Neuronal stem cell (in vitro differentiated cells): ENCODE measurements at places on chromosomes 7 and 10.

GRCh38 chr7:82393076-82393839, 50.3 kb downstream of the CACNA2D1 start:
- H3K36me3 ChIP-seq, result no peaks in the 10 kb centered on the region
- H3K4me1 ChIP-seq, result no peaks in the 10 kb centered on the region
- no peak overlapping the region for H3K27ac ChIP-seq
- no peak overlapping the region for H3K4me3 ChIP-seq
- H3K27me3 ChIP-seq, result no peaks in the 10 kb centered on the region

- no peak for DNase-seq
- H3K4me3 ChIP-seq, result no peak overlapping the region
- no peaks in the 10 kb centered on the region for H3K4me1 ChIP-seq
- H3K27me3 ChIP-seq, result no peaks in the 10 kb centered on the region
- H3K36me3 ChIP-seq, result no peaks in the 10 kb centered on the region
Observed at GRCh38 chr10:50387007-50387731, 135.9 kb upstream of the ASAH2 start.

DNA sequence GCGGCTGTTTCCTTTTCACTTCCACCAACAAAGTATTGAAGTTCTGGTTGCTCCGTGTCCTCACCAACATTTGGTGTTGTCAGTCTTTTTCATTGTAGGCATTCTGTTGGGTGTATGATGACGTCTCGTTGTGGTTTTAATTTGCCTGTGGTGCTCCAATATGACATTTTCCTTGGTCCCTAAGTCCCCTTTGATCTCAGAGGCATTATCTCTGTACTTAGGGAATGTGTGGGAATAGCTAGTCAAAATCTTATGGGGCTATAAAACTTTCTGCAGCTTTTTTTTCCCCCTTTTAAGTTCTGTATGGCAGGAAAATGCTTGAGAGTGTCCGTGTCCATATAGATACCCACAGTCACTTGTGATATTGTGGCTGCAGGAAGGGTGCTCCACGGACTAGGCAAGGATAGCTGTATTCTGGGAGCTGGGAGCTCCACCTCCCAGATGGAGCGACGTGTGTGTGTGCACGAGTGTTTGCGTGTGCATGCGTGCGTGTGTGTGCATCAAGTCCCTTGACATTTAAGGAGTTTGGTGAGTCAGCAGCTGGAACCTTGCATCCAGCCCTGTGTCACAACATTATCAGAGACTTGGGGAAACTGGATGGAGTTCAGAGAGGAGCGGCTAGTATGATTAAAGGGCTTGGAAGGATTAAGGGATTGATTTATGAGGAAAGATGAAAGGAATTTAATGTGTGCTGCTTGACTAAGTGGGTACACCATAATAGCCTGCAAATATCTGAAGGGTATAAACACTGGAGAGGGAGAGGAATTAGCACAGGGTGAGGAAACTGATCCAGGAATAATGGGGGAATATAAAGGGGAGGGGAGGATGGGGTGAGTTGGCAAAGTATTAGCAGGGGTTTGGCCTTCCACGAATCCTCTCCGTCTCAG, 66.8 kb downstream of the LRMDA start:
- no peaks in the 10 kb centered on the region for H3K36me3 ChIP-seq
- H3K27ac ChIP-seq, result no peak overlapping the region
- DNase-seq, result no peak
- H3K4me3 ChIP-seq, result no peak overlapping the region
- no peaks in the 10 kb centered on the region for H3K27me3 ChIP-seq
- no peaks in the 10 kb centered on the region for H3K4me1 ChIP-seq

DNA sequence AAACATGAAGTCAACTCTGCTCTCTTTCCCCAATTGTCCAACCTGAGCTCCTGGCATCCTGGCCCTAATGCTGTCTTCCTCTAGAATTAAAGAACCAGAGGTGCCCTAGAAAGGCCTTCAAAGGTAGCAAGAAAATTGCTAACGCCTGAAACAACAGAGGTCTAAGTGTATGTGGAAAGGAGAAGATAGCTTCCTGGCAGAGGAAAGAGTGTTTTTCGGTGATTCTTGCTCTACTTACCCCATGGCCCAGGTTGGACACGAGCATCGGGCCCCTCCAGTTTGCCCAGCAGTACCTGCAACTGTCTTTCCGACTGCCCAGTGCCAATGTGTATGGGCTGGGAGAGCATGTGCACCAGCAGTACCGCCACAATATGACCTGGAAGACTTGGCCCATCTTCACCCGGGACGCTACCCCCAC, 22.2 kb downstream of the MGAM2 start:
- H3K36me3 ChIP-seq, result no peaks in the 10 kb centered on the region
- H3K27me3 ChIP-seq, result no peaks in the 10 kb centered on the region
- no peaks in the 10 kb centered on the region for H3K4me1 ChIP-seq
- H3K27ac ChIP-seq, result no peak overlapping the region
- no peak for DNase-seq

- H3K36me3 ChIP-seq, result peaks cover 77% of the 10 kb centered on the region
- no peaks in the 10 kb centered on the region for H3K27me3 ChIP-seq
- H3K4me1 ChIP-seq, result peaks cover 23% of the 10 kb centered on the region
- DNase-seq, result peak; percentile 88
- peak overlapping the region; percentile 65 for H3K27ac ChIP-seq
Observed at GRCh38 chr7:1693991-1694524, 24.0 kb downstream of the ELFN1 start.

- H3K4me3 ChIP-seq, result no peak overlapping the region
- H3K36me3 ChIP-seq, result no peaks in the 10 kb centered on the region
- no peak for DNase-seq
- H3K4me1 ChIP-seq, result peaks cover 18% of the 10 kb centered on the region
- H3K27me3 ChIP-seq, result no peaks in the 10 kb centered on the region
Observed at GRCh38 chr7:4147926-4148620, 534.0 kb upstream of the FOXK1 start.

GRCh38 chr7:140003913-140004382, 58.8 kb downstream of the PARP12 start:
- no peaks in the 10 kb centered on the region for H3K4me1 ChIP-seq
- H3K4me3 ChIP-seq, result no peak overlapping the region
- H3K36me3 ChIP-seq, result no peaks in the 10 kb centered on the region
- DNase-seq, result peak; percentile 40
- no peak overlapping the region for H3K27ac ChIP-seq
- H3K27me3 ChIP-seq, result no peaks in the 10 kb centered on the region

GRCh38 chr10:31399171-31399570, 80.2 kb downstream of the ZEB1 start:
- H3K27me3 ChIP-seq, result no peaks in the 10 kb centered on the region
- H3K36me3 ChIP-seq, result no peaks in the 10 kb centered on the region
- no peak overlapping the region for H3K4me3 ChIP-seq
- DNase-seq, result no peak
- no peaks in the 10 kb centered on the region for H3K4me1 ChIP-seq

DNA sequence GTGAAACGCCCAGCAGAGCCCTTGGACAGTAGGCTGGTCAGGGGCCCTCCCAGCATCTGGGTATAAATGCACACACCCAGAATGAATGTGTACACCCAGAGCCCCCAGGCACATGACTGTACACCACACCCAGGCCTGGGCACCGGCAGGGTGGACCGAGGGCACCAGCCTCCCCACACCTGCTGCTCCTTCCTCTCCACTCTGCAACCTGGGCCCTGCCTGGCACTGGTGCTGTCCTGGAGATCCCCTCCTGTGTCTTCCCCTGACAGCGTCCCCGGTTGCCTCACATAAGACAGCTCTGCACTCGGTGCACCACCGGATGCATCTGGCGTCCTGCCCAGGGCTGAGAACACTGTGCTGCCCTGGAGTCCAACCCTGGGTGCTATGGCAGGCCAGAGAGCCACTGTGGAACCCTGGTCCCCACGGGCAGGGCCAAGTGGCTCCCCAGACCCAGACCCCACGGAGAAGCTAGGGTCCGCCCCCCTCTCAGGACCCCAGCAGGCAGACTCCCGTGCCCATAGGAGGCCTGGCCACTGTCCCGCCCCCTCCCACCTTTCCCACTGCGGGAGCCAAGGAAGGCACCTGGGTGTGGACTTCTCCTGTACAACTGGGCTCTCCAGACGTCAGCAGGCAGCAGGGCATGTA, 6.6 kb downstream of the RASGEF1A start:
- peaks cover 6% of the 10 kb centered on the region for H3K27me3 ChIP-seq
- H3K36me3 ChIP-seq, result no peaks in the 10 kb centered on the region
- peaks cover 3% of the 10 kb centered on the region for H3K4me1 ChIP-seq
- H3K4me3 ChIP-seq, result no peak overlapping the region
- no peak overlapping the region for H3K27ac ChIP-seq

DNA sequence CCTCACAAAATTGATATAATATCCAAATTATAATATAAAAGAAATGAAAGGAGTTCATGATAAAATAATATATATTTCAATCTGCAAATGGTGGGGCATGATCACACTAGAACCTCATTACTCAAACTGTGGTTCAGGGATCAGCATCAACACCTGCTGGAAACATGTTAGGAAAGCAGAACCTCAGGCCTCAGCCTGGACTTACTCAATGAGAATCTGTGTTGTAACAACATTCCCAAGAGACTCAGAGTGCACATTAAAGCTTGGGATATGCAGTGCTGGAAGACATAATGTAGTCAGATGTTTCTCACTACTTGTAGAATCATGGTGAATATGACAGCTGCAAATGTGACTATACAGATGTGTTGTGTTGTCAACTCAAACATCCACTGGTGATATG, 81.7 kb upstream of the ITPRID1 start:
- no peak overlapping the region for H3K4me3 ChIP-seq
- H3K27me3 ChIP-seq, result no peaks in the 10 kb centered on the region
- H3K36me3 ChIP-seq, result no peaks in the 10 kb centered on the region
- no peaks in the 10 kb centered on the region for H3K4me1 ChIP-seq
- no peak overlapping the region for H3K27ac ChIP-seq

GRCh38 chr7:16431646-16432424, 10.5 kb upstream of the CRPPA start:
- no peaks in the 10 kb centered on the region for H3K27me3 ChIP-seq
- H3K27ac ChIP-seq, result no peak overlapping the region
- H3K36me3 ChIP-seq, result no peaks in the 10 kb centered on the region
- peaks cover 5% of the 10 kb centered on the region for H3K4me1 ChIP-seq
- no peak for DNase-seq

- no peaks in the 10 kb centered on the region for H3K36me3 ChIP-seq
- no peak for DNase-seq
- no peak overlapping the region for H3K27ac ChIP-seq
- no peaks in the 10 kb centered on the region for H3K4me1 ChIP-seq
- H3K27me3 ChIP-seq, result no peaks in the 10 kb centered on the region
Observed at GRCh38 chr10:122647383-122647968, 52.2 kb downstream of the C10orf120 start.

- no peak for DNase-seq
- H3K27ac ChIP-seq, result no peak overlapping the region
- no peaks in the 10 kb centered on the region for H3K36me3 ChIP-seq
- H3K4me1 ChIP-seq, result no peaks in the 10 kb centered on the region
Observed at GRCh38 chr10:29326886-29327745, 38.2 kb downstream of the LYZL1 start.

- H3K4me1 ChIP-seq, result no peaks in the 10 kb centered on the region
- H3K4me3 ChIP-seq, result no peak overlapping the region
- DNase-seq, result peak; percentile 14
- H3K27me3 ChIP-seq, result no peaks in the 10 kb centered on the region
Observed at GRCh38 chr7:27784399-27785053, 44.6 kb downstream of the TAX1BP1 start.

DNA sequence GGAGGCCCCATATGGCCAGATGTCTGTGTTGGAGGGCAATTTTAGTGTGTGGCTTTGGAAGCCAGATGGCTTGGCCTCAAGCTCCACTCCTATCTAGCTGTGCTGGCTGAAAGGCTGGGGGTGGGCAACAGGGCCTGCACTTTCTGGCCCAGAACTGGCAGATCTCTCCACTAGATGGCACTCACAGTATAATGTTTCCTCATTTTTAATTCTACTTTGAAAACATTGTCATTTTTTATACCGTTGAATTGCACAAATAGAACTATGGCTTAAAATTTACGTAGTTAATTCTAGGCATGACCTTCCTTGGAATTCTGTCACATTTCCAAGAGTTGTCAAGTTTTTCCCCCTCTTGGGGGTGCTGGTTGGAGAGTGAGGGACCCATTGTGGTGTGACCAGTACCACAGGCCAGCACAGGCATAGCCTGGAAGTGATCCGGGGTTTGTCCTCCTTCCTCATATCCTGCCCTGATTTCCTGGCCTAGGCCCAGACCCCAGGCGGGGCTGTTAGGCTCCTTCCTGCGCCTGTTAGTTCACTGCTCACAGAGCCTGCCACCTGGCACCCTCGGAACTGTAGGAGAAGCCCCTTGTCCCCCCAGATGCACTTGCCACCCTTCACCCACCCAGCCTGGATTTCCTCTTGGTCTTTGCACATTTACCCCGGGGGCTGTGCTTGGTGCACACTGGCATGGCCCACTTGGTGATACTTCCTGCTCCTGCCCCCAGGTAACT, 52.8 kb downstream of the ARHGAP22 start:
- peak; percentile 18 for DNase-seq
- no peak overlapping the region for H3K4me3 ChIP-seq
- H3K36me3 ChIP-seq, result no peaks in the 10 kb centered on the region
- no peaks in the 10 kb centered on the region for H3K27me3 ChIP-seq
- H3K4me1 ChIP-seq, result no peaks in the 10 kb centered on the region
- no peak overlapping the region for H3K27ac ChIP-seq

DNA sequence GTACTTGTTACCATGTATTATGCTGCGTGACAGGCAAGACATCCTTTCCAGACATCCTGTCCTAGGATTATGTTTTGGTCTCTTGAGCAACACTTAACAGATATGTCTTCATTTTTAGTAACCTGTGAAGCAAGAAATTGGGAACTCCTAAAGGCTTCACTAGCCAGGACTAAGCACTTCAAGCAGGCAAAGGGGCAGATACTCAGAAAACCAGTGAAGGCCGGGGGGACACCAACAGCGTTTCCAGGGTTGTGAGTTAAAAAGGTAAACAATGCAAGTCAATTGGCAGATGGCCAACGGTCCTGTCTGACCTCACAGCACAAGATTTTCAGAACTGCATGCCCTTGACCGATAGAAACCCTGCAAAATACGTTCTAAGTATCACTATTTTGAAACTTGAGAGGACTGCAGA, 77.6 kb upstream of the SFMBT2 start:
- no peak for DNase-seq
- no peak overlapping the region for H3K4me3 ChIP-seq
- H3K4me1 ChIP-seq, result peaks cover 17% of the 10 kb centered on the region
- H3K27me3 ChIP-seq, result peaks cover 4% of the 10 kb centered on the region

DNA sequence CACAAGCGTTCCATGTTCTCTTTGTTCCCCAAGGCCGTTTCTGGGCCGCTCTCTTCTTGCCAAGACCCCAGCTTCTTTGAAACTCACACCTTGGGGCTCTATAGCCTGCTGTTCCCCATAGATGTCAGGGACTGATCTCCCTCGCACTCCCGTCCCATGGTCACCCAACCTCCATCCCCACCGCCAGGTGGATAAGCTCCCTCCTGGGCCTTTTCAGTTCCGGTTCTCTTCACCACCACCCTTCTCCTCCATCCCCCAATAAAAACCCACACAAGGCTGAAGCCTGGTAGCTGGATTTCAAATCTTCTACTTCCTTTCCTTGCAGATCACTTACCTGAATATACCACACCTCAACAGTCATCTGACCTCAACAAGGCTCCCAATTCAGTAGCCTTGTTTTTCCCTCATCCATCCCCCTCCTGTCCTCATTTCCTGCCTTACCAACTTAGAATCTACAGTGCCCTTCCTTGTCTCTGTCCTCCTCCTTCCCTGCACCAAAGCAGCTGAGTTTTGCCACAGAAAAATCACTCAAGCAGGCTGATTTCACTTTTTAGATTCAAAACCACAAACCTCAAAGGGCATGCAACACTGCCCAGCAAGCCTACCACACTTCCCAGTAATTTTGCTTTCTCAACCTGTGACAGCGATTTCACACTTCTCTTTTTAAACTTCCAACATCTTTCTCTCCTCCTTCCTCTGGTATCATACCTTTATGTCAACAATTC, 7.7 kb downstream of the SLC37A3 start:
- DNase-seq, result no peak
- no peak overlapping the region for H3K27ac ChIP-seq
- no peaks in the 10 kb centered on the region for H3K4me1 ChIP-seq
- no peaks in the 10 kb centered on the region for H3K36me3 ChIP-seq
